T-helper 1 cell treated with Interleukin-12 subunit alpha and Interleukin-12 subunit beta and Interleukin-4 antibody, amounts not matched to agents 30 ng/mL and 1 ng/mL, for 36 hours (primary cell): ENCODE measurements at places on chromosomes 3 and 15. TPM values are rescaled to one million over a fixed set of nuclear protein-coding genes. Genes with fewer than 3 reads are reported as not detected.

CSPG5 gene
- total RNA-seq, result 0.49 and 0.63 TPM in 2 replicates

CCDC54 gene
- total RNA-seq, result not detected in 2 replicates

ASTE1 gene
- 10.8 and 16.4 TPM in 2 replicates for total RNA-seq

NRROS gene
- total RNA-seq, result 33.1 and 34.7 TPM in 2 replicates

SKOR1 gene
- 0.22 TPM in 2 replicates for total RNA-seq

CNTN3 gene
- not detected in 2 replicates for total RNA-seq

CTXN2 gene
- not detected in 2 replicates for total RNA-seq

ALPK3 gene
- total RNA-seq, result 0.29 and 0.49 TPM in 2 replicates

VIPR1 gene
- 4.4 and 5.0 TPM in 2 replicates for total RNA-seq

TRNT1 gene
- total RNA-seq, result 35.0 and 38.3 TPM in 2 replicates

CFAP92 gene
- not detected in 2 replicates for total RNA-seq

STRIT1 gene
- total RNA-seq, result not detected in 2 replicates

CPNE9 gene
- total RNA-seq, result 0.22 and 0.59 TPM in 2 replicates

LMAN1L gene
- total RNA-seq, result 3.7 and 3.8 TPM in 2 replicates

FBLN2 gene
- total RNA-seq, result not detected in 2 replicates

C2CD4B gene
- total RNA-seq, result 0.17 and 0.24 TPM in 2 replicates
